CD8-positive, alpha-beta memory T cell (primary cell): ENCODE measurements at places on chromosomes 2 and 18. TPM values are rescaled to one million over a fixed set of nuclear protein-coding genes. Genes with fewer than 3 reads are reported as not detected.

Gene COL5A2
- total RNA-seq = 1.2 TPM

Gene COL6A3
- 9.5 TPM for total RNA-seq

Gene FNDC4
- total RNA-seq = not detected

Gene SFT2D3
- 4.6 TPM for total RNA-seq

Gene TPRKB
- 38.4 TPM for total RNA-seq

Gene CROCC2
- total RNA-seq = not detected

Gene MC4R
- total RNA-seq = not detected

Gene EPB41L3
- total RNA-seq = 1.2 TPM

Gene PLGLB2
- total RNA-seq = 0.59 TPM

DNA sequence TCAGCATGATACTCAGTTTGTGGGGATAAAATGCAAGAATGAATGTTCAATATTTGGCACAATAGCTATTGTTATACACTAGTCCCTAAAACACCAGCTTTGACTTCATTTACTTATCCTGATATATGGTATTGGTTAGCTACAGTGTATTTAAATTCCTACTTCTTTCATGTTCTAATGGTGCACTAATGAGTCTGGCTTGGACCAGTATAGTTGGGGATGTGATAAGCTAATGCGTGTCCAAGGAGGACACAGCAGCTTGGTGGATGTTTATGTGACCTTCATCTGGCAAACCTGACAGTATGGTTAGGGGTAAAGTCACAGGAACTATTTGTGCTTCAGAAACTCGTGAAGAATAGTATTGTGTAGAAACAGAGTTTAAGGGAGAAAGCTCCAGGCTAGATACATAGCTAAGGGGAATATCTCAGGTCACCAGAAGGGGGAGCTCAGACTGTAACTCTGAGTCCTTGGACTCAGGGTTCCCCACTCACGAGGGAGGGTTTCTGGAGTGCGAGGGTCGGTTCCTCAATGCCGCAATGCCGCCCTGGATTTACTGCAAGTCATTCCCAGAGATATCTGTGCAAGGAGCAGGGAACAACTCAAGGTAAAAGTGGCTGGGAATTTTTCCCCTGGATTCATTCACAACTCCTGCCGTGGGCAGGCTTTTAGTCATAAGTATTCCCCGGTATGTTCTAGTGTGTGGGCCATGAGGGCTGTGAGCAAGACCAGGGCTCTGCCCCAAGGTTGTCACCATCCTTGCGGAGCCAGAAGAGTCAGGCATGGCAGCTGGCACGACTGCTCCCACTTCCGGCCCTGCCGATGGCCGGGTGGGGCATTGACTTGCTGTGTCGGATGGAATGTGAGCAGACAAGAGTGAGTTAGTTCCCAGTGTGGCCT, 14.5 kb downstream of the IL1R2 start:
- H3K4me3 ChIP-seq = no peak overlapping the region
- no peaks in the 10 kb centered on the region for H3K36me3 ChIP-seq

GRCh38 chr2:64932371-64933216, 56.6 kb upstream of the SLC1A4 start:
- no peak overlapping the region for H3K4me3 ChIP-seq
- no peaks in the 10 kb centered on the region for H3K4me1 ChIP-seq
- DNase-seq = no peak
- H3K27ac ChIP-seq = no peak overlapping the region

DNA sequence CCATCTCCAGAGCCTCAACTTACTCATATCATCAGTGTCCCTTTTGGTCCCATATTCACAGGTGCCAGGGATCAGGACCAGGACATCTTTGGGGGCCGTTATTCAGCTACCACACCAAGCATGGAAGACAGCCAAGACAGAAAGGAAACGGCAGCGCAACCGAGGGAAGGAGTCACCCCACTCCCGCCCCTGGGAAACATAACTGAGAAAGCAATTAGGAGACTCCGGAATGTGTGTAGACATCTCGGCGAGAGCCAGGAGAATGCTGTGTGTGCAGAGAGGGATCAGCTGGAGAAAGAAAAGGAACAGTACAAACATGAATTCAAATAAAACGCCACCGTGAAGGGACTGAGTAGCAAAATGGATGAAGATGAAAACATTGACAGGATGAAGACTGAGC, 13.4 kb upstream of the BOK start:
- H3K27ac ChIP-seq = no peak overlapping the region
- no peaks in the 10 kb centered on the region for H3K4me1 ChIP-seq
- no peak for DNase-seq
- H3K4me3 ChIP-seq = no peak overlapping the region

DNA sequence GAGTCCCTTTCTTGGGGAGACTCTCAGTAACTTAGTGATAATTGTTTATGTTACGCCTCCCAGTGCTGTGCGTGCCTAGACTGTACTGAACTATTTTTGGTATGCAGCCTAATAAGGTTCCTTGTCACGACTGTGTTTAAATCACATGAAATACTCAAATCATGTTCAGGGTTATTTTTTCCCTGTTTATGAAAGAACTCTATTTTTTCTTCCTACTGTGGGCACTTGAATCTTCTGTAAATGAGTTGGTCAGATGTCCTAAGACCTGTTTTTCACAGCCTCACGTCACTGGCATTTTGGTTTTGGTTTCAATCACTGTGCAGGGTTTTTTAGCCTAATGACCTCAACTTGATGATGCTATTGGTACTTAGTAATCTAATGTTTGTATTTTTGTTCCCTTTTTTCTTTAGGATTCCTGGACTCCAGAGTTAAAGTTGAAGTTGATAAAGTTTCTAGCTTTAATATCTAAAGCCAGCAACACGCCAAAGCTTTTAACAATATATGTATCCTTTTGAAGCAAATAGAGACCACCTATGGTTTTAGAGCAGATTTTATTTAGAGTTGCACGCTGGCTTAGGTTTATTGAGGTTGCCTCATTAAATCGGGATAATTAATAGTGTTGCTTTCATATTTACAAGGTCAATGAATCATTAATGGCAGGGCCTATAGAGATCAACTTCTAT, 24.0 kb downstream of the ARMC9 start:
- H3K4me1 ChIP-seq = no peaks in the 10 kb centered on the region
- H3K36me3 ChIP-seq = no peaks in the 10 kb centered on the region
- H3K27me3 ChIP-seq = no peaks in the 10 kb centered on the region
- no peak for DNase-seq
- no peak overlapping the region for H3K4me3 ChIP-seq
- no peak overlapping the region for H3K27ac ChIP-seq

DNA sequence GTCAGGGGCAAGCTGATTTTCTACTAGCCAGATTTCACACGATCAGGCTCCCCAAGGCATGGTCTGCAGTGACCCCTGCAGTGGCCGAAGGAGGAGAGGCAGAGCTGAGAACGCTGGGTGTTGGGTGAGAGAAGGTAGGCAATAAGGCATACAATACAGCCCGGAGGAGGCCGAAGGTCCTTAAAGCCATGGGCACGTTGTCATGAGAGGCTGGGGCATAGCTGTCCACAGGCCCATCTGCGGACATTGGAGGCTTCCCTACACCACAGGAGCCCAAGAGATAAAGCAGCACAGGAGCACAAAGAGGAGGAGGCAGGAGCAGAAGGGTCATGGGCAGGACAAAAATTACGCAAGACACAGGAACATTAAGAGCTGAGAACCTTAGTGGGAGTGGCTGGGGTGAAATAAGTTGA, 16.7 kb upstream of the BZW1 start:
- no peak for DNase-seq
- H3K4me1 ChIP-seq = no peaks in the 10 kb centered on the region
- no peak overlapping the region for H3K4me3 ChIP-seq
- no peak overlapping the region for H3K27ac ChIP-seq
- H3K36me3 ChIP-seq = no peaks in the 10 kb centered on the region

DNA sequence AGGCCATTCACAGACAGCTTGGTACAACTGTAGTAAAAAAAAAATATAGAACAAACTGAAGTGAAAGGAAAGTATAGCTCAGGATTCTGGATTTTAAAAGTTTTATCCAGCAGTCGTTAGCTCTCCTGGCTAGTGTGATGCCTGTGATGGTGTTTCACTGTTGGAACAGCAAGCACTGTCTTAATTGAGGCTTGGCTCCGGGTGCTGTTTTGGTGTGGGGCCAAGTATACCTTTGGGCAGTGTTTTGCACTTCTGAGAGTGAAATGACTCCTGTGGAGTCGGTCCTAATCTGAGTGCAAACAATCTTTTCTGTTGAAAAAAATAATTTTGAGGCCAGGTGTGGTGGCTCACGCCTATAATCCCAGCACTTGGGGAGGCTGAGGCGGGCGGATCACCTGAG, 28.7 kb upstream of the RAB1A start:
- no peaks in the 10 kb centered on the region for H3K36me3 ChIP-seq
- no peak overlapping the region for H3K27ac ChIP-seq
- no peaks in the 10 kb centered on the region for H3K27me3 ChIP-seq
- H3K4me3 ChIP-seq = no peak overlapping the region
- H3K4me1 ChIP-seq = peaks cover 9% of the 10 kb centered on the region

GRCh38 chr18:12257996-12258718, 4.0 kb downstream of the CIDEA start:
- no peaks in the 10 kb centered on the region for H3K27me3 ChIP-seq
- no peaks in the 10 kb centered on the region for H3K4me1 ChIP-seq
- H3K4me3 ChIP-seq = no peak overlapping the region
- no peak overlapping the region for H3K27ac ChIP-seq
- no peak for DNase-seq
- H3K36me3 ChIP-seq = no peaks in the 10 kb centered on the region

GRCh38 chr2:227477291-227477690, 5.3 kb downstream of the AGFG1 start:
- H3K4me1 ChIP-seq = peaks cover 59% of the 10 kb centered on the region
- H3K4me3 ChIP-seq = no peak overlapping the region
- no peaks in the 10 kb centered on the region for H3K36me3 ChIP-seq
- no peak for DNase-seq
- no peak overlapping the region for H3K27ac ChIP-seq

DNA sequence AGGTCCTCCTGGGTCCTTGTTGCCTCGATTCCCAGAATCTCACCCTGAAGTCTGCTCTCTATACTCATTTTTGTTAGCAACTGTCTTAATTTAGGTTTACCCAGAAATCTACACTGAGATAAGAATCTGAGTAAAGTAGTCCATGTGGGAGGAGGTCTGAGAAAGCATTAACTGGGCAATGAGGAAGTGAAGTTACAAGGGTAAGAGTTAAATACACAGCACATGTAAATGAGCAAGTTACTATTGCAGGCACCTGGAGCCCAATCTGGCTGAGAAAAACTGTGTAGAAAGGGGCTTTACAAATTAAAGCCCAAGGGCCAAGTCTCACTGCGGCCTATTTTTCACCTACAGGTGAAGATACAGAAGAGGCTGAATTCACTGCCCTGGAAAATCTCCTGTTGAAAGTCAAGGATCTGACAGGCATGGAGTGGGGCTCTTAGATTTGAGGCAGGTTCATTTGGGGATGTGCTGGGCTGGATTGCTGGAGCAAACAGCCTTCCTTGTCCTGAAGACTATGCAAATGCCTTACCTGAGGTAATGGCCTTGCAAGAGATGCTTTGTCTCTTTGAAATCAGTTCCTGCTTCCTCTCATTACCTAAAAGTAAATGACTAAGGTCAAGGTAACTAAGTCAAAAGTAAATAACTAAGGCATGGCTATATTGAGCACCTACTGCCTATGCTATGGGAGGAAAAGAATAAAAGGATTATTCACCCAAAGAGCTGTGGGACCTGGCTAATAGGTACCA, 84.4 kb upstream of the DYNAP start:
- H3K27ac ChIP-seq = no peak overlapping the region
- H3K27me3 ChIP-seq = no peaks in the 10 kb centered on the region
- no peaks in the 10 kb centered on the region for H3K4me1 ChIP-seq
- DNase-seq = no peak
- H3K4me3 ChIP-seq = no peak overlapping the region

- no peaks in the 10 kb centered on the region for H3K4me1 ChIP-seq
- H3K4me3 ChIP-seq = no peak overlapping the region
- no peaks in the 10 kb centered on the region for H3K36me3 ChIP-seq
- no peak overlapping the region for H3K27ac ChIP-seq
These were observed 421.3 kb downstream of the ARHGAP15 start for GRCh38 chr2:143550500-143550899.

DNA sequence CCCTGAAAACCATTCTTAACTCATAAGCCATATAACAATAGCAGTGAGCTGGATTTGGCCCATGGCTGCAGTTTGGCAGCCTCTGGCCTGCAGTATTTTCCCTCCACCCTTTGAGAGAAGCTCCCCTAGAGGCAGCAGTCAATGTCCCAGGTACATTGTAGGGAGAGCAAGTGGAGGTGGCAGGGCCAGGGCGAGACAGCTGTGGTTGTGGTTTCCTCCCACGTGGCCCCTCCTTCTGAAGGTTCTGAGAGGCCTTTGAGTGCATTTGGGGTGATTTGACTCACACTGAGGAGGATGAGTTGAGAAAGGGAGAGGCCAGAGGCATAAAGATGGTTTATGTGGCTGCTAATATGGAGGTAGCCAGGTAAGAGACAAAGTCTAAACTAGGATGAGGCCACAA, 45.5 kb upstream of the LDAH start:
- DNase-seq = peak; percentile 9
- no peaks in the 10 kb centered on the region for H3K4me1 ChIP-seq
- H3K36me3 ChIP-seq = no peaks in the 10 kb centered on the region
- H3K27ac ChIP-seq = no peak overlapping the region

DNA sequence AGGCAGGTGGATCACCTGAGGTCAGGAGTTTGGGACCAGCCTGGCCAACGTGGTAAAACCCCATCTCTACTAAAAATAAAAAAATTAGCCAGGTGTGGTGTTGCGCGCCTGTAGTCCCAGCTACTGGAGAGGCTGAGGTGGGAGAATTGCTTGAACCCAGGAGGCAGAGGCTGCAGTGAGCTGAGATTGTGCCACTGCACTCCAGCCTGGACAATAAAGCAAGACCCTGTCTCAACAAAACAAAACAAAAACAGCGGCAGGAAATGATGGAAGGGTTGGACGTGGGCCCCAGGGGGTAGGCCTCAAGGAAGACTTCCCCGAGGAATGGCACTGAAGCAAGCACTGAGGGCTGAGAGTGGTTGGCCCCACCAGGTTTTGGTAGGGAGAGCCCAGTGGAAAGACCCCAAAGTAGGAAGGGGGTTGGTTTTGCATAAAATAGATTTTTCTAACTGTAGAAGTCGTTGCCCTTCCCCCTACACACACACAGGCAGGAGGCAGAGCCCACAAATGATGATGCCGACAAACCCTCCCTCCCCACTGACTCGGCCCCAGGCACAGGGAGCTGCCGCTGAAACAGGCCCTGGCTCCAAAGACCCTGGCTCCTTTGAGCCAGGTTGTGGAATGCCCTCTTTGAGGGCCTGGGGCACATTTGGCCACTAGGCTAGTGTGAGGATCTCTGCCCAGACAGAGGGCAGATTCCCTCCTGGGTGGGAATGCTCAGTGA, 104.8 kb downstream of the CABLES1 start:
- no peak for DNase-seq
- no peaks in the 10 kb centered on the region for H3K27me3 ChIP-seq
- H3K4me3 ChIP-seq = no peak overlapping the region
- H3K4me1 ChIP-seq = peaks cover 18% of the 10 kb centered on the region
